ENCODE measurements at places on chromosomes 13 and 19.

DNA sequence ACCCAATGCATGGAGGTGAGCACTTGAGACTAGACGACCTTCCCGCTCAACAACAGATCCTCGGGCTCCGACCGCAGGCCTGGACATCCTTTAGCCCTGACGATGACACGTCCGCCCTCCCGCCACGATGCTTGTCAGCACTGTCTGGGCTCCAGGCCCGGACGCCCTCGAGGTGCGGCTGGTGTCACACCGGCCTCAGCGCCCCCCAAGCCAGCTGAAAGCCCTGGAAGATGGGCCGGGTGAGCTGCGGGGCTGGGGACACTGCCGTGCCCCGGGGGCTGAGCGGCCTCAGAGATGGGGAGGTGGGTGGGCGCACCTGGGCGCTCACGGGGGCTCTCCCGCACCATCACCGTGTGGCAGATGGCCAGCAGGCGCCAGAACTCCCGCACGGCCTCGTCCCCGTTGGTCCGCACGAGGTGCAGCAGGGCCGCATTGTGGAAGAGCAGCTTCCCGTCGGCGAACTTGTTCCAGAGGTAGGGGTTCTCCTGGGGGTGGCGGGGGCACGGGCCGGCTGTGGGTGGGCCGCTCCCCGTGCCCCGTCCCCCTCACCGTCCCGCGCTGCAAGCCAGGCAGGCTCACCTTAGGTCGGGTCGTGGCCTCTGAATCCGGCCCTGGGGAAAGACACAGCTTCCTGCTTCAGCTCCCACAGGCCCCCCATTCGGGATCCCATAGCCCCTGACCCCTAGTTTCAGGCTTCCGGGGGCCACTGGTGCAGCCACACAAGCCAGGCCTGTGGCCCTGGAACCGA is 15.5 kb downstream of the ATP8B3 start:
- DNase-seq, result no peak

GRCh38 chr19:15265850-15266248 is 33.6 kb upstream of the EPHX3 start:
- DNase-seq, result peak; percentile 91

GRCh38 chr13:19172647-19173030 is 9.0 kb downstream of the TUBA3C start:
- DNase-seq, result no peak

DNA sequence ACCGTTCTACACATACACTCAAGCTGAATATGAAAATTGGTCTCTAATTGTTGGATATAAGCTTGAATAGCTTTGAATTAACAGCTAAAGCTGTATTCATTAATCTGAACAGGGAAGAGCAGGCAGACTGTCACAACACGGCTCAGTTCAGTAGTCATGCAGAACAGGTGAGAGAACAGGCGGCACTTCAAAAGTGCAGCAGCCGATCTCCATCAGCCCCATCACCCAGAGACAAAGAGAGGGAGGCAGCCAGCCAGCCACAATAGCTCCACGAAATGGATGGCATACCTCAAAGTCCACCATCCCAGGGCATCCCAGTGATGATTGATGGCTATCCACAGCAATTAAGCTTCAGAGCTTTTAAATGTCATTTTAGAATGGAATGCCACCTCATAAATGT is 419.2 kb downstream of the OLFM4 start:
- DNase-seq, result no peak

GRCh38 chr19:15962319-15962718 is 13.5 kb downstream of the OR10H4 start:
- DNase-seq, result no peak

- DNase-seq, result no peak
These were observed 5.3 kb upstream of the DOCK9 start for GRCh38 chr13:98983182-98983581.
